ENCODE measurements at places on chromosomes 1 and 21.

DNA sequence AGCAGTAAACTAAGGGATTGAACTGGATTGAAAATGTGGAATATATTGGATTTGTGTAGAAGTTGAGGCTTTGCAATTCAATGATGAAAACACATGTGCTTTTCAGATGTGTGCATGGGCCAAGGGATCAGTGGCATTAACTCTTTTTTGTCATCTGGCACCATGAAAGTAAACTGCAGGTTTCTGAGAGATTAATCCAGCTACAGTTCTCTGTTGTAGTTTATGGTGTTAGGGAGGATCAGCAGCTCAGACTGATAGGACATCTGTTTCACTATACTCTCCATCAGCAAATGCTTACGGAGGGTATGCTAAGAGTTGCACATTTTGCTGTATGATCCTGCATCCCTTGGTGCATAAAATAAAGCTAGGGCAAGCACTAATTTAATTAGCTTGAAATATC is 82.6 kb downstream of the C1orf21 start:
- DNase-seq: no peak

DNA sequence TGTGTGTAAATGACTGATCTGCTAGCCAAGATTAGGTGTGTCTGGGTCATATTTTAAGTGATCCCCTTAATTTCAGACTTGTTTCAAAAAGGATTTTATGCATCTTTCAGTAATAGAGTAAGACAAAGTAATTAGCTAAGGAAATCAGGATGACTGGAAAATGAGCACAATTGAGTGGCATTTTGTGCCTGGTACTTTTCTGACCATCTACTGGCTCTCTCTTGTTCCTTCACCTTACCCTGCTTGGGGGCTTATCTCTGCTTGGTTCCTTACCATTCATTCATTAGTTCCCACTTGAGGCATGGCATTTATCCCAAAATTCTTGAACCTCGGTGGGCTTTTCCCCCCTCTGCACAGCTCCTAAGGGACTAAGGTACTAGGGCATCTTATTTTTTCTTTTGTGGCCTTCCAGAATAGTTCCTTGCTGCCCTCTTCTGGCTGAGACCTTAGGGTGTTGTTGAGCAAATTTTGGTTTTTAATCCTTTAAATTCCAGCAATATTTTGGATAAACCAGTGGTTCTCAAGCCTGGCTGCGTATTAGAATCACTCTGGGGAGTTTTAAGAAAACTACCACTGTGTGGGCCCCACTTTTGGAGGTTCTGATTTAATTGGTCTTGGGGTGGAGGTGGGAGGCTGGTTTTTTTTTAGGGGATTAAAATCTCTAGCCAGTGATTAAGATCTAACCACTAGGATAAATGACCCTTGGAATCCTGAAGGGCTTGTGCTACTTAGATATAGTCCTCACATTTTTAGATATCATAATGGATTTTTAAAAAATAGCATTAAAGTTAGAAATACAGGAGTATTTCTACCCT is 50.8 kb downstream of the HS2ST1 start:
- peak; percentile 37 for DNase-seq

DNA sequence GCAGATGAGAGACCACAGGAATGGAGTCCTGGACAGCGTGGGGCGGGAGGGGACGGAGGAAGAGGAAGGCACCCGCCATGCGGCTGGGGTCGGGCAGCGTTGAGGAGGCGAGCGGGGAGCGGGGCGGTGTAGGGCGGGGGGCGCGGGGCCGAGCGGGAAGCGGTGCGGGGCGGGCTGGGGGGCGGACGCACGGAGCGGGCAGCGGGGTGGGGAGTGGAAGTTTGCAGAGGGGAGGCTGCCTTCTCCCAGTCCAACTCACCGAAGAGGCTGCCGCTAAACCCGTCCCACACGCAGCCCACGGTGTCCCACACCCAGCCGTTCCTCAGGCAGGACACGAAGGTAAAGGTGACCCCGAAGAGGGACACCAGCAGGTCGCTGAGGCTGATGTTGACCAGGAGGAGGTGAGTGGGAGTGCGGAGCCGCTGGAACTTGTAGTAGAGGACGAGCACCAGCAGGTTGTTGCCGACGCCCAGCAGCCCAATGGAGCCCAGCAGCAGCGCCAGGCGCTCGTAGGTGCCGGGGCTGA is 483 bp downstream of the CHML start:
- DNase-seq: peak; percentile 33

DNA sequence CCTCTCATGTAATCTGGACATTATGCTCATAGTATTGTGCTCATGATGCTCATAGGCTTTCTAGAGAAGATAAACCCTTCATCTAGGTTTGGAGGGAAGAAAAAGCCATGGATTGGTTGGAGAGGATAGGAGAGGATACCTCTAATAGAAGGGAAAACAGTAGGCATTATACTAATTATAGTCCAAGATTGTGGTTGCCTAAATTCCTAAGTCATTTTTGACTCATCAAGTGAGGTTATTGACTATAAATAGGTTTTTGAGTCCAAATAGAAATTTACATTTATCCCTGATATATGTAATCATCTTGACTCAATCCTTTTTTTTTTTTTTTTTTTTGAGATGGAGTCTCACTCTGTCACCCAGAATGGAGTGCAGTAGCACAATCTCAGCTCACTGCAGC is 5.0 kb downstream of the SYT11 start:
- peak; percentile 61 for DNase-seq

- no peak for DNase-seq
Measured at GRCh38 chr1:17667641-17668040, 87.5 kb upstream of the ACTL8 start.

GRCh38 chr1:65141394-65141793 is 6.6 kb upstream of the AK4 start:
- peak; percentile 73 for DNase-seq

- no peak for DNase-seq
Measured at GRCh38 chr1:17265162-17265561, 16.3 kb downstream of the PADI3 start.

DNA sequence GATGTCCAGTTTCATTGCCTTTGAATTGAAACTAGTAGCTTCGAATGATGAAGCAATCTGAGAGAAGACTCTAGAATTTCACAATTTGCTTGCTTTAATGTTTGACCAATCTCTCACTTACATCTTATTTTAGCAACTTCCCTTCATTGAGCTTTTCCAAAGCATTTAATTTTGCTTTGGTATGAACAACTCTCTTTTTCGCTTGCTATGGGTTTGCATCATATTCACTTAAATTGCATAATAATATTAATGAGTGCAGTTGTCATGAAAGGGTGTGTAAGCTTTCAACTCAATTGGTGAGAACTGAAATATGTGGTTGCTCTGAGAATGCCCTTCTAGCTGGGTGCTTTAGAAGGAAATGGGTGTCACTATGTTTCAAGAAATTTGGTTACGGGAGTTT is 309.2 kb downstream of the HLX start:
- DNase-seq: peak; percentile 16

DNA sequence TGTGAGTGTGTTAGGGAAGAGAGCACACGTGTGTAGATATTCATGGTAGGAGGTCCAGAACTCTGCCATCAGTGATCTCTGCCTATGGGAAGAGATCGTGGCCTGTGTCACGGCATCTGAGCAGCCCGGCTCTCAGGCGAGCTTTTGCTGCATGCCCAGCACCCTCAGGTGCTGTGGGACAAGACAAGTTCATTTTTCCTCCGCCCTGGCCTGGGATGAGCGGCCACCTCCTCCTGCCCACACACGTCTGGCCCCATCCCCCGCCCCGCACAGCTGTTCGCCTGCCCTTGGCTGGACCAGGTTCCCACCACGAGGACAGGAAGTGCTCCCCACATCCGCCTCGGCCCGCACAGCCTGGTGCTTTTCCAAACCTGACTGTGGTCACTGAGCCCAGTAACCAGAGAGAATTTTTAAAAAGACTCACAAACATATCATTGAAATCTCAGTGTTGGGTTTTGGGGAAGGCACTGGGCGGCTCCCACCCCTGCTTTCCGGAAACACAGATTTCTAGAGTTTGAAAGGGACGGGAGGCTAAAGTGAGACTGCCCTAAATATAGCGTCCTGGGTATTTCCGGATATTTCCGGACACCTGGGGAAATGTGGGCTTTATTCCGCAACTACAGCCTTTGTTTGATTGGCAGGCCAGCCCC is 18.0 kb downstream of the BMP8A start:
- DNase-seq: peak; percentile 25

- peak; percentile 18 for DNase-seq
Measured at GRCh38 chr21:25563361-25564116, 43.7 kb downstream of the MRPL39 start.

DNA sequence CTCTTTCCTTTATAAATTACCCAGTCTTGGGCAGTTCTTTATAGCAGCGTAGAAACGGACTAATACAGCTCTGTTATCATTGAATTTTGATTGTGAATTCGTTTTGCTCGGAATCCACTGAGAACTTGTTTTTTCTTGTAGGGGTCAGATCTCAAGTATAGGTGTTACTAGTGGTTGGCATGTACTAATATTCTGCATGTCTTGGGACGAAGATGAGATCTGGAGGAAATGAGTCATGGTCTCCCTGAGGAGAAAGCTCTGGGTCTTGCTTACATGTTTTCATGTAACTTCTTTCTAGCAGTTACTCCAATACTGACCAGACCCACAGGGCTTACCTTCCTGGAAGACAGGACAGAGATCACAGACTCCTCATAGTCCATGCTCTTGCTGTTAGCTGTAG is 30.3 kb downstream of the ZSCAN20 start:
- peak; percentile 63 for DNase-seq

DNA sequence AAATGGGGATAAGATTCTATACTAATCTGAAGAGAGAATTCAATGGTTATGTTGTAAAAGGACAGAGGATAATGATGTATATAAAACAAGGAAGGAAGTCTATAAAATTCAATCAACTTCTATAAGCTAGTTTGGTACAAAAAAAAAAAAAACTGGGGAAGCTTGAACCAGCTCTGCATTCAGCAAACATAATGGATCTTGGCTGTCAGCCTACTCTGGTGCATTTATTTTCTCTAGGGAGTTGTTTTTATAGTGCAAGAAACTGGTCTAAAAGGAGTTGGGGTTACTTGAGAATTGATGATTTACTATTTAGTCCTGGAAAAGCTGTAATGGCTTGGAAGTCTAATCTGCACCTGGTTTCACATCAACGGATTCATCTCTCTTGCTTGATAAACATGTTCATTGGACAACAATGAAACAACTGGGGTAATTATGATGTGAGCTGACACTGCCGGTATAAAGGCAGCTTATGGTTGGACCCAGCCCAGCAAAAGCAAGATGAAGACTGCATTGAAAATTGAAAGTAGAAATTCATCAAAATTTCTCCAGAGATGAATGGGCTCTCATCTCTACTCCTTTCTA is 199.4 kb upstream of the NRIP1 start:
- no peak for DNase-seq

DNA sequence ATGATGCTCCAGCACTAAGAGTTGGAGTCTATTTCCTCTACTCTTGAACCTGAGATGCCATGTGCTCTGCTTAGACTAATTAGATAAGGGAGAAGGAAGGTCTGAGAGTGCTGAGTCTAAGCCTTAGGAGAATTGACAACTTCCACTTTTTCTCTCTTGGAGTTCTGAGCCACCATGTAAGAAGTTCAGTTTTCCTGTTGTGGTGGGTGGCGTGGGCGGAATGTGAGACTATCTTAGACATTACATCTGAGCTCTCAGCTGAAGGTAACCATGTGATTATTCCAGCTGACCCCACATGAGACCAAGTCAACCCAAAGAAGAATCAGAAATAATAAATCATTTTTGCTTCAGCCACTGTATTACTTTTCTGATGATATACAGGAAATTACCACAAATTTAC is 404.5 kb upstream of the LRRC7 start:
- no peak for DNase-seq

- peak; percentile 35 for DNase-seq
Measured at GRCh38 chr1:164641353-164641730, 82.4 kb downstream of the PBX1 start.

DNA sequence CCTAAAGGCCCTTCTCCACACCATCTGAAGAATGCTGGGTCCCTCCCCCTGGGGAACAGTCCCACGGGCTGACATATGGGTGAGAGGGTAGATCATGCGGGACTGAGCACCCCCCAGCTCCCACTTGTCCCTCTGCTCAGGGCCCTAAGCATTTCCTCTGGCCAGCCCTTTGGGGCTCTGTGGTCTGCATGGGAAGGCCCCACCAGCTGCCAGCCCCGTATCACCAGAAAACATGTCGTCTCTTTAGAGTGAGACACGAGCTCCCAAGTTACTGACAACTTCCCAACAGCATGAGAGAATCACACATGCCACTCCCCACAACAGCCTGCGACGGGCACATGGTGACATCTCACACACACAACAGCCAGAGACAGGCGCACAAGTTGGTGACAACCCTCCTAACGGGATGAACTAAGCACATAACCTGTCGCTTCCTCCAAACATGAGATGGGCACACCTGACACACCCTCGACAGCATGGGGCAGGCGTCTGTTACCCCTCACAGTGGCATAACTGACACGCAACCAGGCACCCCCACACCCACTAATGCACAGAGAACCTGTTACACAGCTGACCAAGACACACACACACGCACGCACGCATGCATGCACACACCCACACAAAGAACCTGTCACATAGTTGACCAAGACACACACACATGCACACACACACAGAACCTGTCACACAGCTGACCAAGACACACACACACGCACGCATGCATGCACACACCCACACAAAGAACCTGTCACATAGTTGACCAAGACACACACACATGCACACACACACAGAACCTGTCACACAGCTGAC is 41.2 kb downstream of the AHDC1 start:
- DNase-seq: no peak

DNA sequence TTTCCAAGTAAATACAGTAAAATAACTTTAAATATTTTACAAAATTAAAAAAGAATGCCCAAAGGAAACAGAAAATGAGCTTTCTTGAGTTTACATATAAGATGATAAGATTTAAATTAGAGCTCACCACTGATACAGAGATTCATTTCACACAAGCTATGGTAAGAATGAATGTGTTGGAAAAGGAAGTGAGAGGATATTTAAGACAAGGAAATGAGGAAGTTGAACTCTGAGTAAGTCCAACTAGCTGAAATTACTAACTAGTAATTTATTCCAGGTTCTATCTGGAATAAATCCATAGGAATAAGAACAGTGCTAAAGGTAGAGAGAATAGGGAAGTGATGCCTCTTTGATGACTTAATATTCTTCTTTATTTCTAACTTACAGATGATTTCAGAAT is 42.4 kb downstream of the FNBP1L start:
- DNase-seq: no peak

GRCh38 chr1:176696109-176696508 is 233.1 kb downstream of the PAPPA2 start:
- peak; percentile 65 for DNase-seq

All from fibroblast of skin of right biceps (primary cell).